G401 (cell line): ENCODE measurements at places on chromosomes 6 and 20. TPM values are rescaled to one million over a fixed set of nuclear protein-coding genes. Genes with fewer than 3 reads are reported as not detected.

Gene LY86
- total RNA-seq: not detected in 2 replicates

Gene TBP
- total RNA-seq: 32.8 and 37.8 TPM in 2 replicates

Gene FOXS1
- total RNA-seq: 3.4 and 9.5 TPM in 2 replicates

Gene PABPC1L
- 3.7 and 11.4 TPM in 2 replicates for total RNA-seq

Gene SEMG1
- total RNA-seq: not detected in 2 replicates

Gene GPX5
- total RNA-seq: not detected in 2 replicates

Gene SNX5
- total RNA-seq: 150 and 169 TPM in 2 replicates

- DNase-seq: peak; percentile 9
Measured at GRCh38 chr6:47098570-47098993, 56.5 kb upstream of the ADGRF1 start.

- DNase-seq: no peak
Measured at GRCh38 chr6:11036977-11037430, 7.1 kb downstream of the ELOVL2 start.

GRCh38 chr6:97456070-97456469, 173.1 kb upstream of the MMS22L start:
- DNase-seq: no peak

DNA sequence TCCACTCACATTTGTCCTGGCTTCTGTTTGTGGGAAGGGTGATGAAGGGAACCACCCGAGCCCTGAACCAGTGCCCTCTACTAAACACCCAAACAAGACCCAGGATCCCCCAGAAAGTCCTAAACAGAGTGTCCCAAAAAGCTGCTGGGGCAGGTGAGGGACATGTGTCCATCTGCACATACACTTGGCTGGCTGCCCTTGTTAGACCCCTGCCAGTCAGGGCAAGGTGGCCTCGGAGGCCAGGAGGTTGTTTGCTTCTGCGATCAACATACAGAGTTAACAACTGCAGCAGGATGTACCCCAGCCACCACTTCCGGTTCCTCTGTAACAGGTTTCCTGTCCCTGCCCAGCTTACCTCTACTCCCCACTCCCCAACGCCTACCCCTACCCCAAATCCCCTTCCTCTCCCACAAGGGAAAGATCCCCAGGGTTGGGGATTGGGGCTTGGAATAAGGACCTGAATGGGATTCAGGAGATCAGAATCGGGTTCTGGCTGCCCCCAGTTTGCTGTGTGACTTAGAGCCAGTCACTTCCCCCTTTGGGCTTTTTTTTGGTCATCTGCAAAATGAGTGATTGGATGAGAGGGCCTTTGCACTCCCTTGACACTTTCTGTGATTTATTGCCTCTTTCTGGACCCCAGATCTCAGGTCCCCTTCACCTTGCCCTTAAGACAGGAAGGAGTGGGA, 13.9 kb downstream of the DEF6 start:
- no peak for DNase-seq

DNA sequence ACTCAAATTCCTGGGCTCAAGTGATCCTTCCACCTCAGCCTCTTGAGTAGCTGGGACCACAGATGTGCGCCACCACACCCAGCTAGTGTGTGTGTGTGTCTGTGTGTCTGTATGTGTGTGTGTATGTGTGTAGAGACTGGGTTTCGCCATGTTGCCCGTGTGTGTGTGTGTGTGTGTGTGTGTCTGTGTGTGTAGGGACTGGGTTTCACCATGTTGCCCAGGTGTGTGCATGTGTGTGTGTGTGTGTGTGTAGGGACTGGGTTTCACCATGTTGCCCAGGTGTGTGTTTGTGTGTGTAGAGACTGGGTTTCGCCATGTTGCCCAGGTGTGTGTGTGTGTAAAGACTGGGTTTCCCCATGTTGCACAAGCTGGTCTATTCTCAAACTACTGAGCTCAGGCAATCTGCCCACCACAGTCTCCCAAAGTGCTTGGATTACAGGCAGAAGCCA, 28.3 kb downstream of the CDK5RAP1 start:
- DNase-seq: no peak

GRCh38 chr6:6878887-6879585, 228.7 kb upstream of the RREB1 start:
- no peak for DNase-seq

DNA sequence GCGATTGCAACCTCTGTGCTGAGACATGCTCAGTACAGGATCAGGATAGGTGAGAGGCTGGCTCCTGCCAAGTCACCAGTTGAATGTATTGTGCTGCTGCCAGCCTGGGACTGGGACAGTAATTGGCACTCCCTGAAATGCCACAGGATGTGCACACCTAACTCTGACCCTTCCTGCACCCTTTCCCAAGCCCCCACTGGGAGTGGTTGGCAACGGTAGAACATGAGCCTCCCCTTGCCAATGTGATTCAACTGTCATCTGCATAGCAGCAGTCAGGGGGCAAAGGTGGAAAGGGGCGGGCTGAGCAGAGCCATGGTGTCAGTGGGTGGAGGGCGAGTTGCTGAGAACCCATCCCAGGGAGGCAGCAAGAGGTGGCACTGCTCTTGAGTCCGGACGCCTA, 15.4 kb downstream of the SPINT3 start:
- no peak for DNase-seq

DNA sequence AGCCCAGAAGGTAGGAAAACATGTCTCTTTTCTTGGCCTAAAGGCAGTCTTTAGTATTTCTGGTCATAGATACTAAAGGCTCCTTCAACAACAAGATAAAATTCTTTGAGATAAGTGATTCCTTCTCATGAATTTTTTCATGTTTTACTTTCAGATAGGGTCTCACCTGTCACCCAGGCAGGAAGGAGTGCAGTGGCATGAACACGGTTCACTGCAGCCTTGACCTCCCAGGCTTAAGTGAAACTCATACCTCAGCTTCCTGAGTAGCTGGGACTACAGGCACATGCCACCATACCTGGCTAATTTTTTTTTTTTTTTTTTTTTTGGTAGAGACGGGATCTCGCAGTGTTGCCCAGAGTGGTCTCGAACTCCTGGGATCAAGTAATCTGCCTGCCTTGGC, 9.1 kb downstream of the PNLDC1 start:
- no peak for DNase-seq

GRCh38 chr20:40893610-40894236, 134.9 kb upstream of the TOP1 start:
- DNase-seq: no peak

DNA sequence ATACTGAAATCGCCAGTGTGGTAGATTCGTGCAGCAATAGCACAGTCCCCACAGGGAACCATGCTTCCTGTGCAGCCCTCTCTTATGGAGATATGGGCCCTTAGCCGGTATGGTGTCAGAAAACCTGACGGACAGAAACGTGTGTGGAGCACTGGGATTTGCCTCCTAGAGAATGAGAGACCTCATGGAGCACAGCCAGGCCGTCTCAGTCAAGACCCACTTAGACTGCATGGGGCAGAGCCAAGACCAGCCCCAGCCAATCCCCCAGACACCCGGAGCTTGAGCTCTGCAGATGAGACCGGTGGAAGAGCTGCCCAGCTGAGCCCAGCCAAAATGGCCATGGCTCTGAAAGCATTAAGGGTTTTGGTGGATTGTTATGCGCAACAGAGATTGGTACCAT, 163.7 kb downstream of the DLL1 start:
- no peak for DNase-seq
